ENCODE measurements at places on chromosomes 1 and 21.
A peak's percentile ranks its signal among the peaks of the same experiment; 100 is the strongest.

- DNase-seq: no peak
These were observed 66.8 kb upstream of the SLC44A3 start for GRCh38 chr1:94753171-94753972.

DNA sequence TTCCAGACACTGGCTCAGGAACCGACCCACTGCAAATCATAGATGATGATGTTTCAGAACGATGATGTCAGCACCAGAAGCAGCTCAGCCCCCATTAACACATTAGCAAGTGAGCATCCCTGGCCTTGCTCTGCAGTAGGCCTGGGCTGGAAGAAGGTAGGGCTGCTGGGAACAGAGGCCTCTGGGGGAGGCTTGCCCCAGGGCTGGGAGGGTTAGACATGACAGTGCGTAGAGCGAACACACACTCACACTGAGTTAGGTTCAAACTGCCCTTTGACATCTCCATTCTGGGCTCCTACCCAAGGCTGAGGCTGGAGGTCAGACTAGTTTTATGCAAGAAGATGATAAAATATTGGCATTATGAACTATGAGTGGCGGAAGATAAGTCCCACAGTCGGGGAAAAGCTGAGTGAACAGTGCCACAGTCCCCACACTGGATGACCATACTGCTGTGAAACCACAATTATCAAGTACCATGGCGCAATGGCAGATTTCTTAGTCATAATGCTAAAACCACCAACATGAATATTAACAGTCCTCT lies 91.1 kb downstream of the DMRTB1 start:
- no peak for DNase-seq

- DNase-seq: peak; percentile 63
These were observed 1638.3 kb downstream of the MRPL39 start for GRCh38 chr21:23968722-23969647.

GRCh38 chr1:23751050-23751814 lies 8.0 kb downstream of the ELOA start:
- peak; percentile 61 for DNase-seq

DNA sequence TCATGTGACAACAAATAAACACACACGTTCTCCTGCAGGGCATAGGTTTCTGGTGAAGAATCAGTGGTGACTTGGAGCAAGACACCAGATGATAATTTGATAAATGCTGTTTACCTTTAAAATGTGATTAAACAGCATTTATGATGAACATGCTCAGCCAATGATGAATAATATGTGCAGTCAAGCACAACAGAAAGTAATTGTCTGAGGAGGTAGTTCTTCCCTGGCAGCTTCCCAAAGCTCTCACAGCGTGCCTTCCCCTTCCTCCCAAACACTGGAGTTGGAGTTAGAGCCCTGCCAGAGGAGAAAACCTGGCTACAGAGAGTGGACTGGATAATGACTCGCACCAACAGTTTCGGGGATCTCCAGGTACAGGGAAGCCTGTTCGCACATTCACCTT lies 463.5 kb downstream of the SMYD3 start:
- no peak for DNase-seq

DNA sequence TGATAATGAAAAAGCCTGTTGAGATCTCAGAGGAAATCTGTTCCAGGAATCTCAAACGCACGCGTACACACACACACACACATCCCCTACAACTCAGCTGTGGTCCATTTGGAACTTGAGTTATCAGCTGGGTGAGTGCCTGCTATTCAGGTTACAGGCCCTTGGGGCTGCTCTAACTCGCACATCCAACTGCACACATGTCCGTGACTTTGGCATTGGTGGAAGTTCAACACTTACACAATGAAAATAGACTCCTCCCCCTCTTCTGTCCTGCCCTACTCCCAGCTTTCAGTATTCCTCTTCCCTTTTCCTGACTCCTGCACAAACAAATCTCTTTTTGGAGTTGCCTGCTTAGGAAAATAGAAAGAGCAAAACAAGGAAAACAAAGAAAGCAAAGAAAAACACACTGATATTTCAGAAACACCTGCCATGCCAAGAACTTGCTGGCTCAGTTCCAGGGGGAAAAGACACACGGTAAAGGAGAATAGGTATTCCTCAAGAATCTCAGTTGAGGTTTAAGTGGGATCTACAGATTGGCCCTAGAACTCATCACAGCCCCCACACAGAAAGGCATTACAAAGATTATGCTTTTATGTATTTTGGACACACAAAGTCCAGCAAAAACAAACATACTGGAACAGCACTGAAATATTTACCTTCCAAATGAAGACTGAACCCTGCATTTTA lies 140.9 kb downstream of the TGFBR3 start:
- no peak for DNase-seq

DNA sequence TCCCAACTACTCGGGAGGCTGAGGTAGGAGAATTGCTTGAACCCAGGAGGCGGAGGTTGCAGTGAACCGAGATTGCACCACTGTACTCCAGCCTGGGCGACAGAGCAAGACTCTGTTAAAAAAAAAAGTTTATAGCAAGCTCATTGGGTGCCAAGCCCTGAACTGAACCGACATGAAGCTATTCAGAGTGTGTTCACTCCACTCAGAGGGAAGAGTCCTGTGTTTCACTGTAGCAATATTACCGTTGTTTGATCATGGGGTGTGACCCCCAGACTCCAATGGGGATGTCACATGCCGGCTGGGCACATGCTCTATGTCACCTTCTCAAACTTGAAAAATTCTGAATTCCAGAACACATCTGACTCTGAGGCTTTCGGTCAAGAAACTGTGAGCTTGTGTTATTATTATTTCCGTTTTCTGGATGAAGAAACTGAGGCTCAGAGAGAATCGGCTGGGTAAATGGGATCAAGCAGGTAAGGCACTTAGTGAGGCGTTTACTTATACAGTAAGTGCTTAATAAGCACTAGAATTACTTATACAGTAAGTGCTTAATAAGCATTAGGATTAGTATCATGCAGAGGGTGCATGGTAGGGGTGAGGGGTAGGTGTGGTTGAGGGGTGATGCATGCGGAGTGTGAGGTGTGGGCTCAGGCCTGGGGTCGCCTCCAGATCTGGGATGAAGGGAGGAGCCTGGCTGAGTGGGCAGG lies 36.2 kb downstream of the HSPG2 start:
- no peak for DNase-seq

GRCh38 chr1:40478276-40478675 lies 1.2 kb downstream of the ZFP69 start:
- peak; percentile 14 for DNase-seq

- DNase-seq: no peak
These were observed 565.2 kb downstream of the NEGR1 start for GRCh38 chr1:71717186-71717585.

DNA sequence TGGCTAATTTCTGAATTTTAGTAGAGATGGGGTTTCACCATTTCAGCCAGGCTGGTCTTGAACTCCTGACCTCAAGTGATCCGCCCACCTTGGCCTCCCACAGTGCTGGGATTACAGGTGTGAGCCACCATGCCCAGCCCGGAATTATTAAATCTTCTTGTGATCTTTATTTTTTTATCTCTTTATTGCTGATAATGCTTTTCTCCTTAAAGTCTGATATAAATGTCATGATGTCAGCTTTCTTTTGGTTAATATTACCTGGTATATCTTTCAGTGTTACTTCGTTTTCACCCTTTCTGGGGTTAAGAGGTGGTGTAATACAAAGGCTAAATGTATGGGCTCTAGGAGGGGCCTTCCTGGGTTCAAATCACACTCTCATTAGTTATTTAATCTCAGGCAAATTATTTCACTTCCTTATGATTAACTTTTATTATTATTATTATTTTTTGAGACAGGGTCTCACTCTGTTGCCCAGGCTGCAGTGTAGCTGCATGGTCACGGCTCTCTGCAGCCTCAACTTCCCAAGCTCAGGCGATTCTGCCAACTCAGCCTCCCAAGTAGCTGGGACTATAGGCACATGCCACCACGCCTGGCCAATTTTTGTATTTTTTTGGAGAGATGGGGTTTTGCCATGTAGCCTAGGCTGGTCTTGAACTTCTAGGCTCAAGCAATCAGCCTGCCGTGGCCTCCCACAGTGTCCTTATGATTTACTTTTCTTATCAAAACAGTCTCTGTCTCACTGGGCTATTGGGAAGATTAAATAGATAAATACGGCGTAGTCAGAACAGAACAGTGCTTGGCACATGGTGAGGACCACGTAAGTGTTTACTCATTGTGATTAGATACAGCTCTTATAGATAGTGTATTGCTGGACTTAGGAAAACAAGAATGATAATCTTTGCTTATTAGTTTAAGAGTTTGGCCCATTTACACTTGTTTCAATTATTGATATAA lies 216.5 kb downstream of the URB2 start:
- DNase-seq: no peak

DNA sequence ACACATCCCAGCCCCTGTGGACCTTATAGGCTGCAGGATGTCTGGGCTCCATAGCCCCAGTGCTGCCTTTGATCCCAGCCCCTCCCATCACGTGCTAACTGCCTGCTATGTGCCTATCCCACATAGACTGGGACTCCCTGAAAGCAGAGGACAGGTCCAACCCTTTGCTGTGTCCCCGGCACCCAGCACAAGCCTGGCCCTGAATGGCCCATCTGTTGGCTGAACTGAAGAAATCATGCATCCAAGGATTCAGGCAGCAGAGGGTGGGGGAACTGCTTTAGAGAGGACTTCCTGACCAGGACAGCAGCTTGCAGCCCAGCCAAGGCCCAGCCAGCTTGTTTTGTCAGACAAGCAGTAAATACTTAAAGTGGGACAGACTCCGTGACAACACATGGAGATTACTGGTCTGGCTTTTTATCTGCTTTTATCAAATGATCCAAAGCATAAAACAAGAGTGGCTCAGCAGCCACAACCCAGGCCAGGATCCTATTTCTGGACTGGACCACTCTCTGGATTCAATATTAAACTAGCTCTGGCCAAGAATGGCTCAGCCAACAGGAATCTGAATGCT lies 69.3 kb downstream of the GLIS1 start:
- DNase-seq: no peak

- no peak for DNase-seq
These were observed 240.2 kb downstream of the USH2A start for GRCh38 chr1:216183007-216183406.

- peak; percentile 33 for DNase-seq
These were observed 730 bp upstream of the PHF13 start for GRCh38 chr1:6612641-6613360.

DNA sequence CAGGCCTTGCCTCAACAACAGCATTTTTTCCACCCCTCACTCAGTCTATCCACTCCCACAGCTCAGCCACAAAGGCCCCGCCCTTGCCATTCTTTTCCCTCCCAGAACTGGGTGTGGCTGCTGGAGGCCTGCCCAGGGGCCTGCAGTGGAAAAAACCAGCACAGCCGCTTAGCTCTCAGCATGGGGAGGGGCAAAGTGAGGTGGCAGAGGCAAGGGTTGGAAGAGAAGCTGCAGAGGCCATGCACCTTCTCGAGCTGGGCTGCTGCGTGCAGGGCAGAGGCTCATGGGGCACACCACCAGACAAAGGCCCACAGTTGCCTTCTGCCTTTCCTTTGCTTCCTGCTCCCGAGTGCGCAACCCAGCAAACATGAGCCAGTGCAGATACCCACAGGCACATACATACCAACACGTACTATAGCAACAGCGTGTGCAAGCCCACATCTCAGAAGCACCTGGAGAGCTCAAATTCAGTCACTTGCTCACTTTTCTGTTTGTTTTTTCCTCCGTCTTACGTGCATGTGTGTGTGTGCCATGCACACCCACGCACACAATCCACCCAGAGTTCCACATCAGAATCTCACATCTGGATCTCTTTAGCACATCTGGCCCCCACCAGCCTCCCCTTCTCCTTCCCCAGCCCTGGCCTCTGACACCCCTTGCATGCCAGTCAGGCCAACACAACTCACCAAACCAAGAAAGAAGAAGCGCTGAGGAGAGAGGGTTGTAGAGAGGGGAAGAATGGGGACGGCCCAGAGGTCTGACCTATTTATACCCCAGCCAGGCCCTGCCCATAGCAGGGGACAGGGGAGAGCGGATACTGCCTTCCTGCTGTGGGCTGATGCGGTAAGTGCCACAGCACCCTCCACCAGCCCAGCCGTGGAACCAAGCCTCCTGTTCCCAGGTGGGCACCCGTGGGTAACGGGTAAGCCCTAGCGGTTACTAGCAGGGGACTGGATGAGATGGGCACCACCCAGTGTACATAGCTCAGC lies at the start of gene S100A4:
TSS of gene S100A4 (minus strand) at position 740 of the 989 bp plus-strand sequence. CDS start 1,012 bp downstream, outside the sequence.
- peak; percentile 92 for DNase-seq

- no peak for DNase-seq
These were observed 38.7 kb downstream of the DSTYK start for GRCh38 chr1:205172729-205173366.

Data from suppressor macrophage (primary cell).